Left ventricle myocardium superior (tissue), 1 donor: ENCODE measurements at places on chromosomes 4 and X.

GRCh38 chr4:143700416-143701352 lies at the start of gene FREM3:
TSS of gene FREM3 (minus strand) at chr4:143700675. CDS start at chr4:143700675, 0 bp downstream.
- DNase-seq, result peak; percentile 30

- no peak for DNase-seq
Measured at GRCh38 chr4:149706942-149707341, 108.7 kb downstream of the IQCM start.

DNA sequence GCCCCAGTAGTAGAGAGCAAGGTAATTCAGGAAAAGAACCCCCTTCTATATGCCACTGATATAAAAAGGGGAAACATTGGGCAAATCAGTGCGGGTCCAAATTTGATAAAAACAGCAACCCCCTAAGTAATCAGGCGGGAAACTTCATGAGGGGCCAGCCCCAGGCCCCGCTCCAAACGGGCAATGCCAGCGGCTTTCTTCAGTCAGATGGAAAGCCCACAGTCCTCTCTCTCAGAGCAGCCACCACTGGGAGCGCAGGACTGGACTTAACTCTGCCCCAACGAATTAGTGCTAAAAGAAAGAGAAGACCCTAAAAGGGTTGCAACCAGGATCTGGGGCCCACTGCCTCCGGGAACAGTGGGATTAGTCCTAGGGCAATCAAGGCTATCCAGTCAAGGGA lies 9.9 kb downstream of the MAGEA11 start:
- no peak for DNase-seq

GRCh38 chr4:129232589-129233337 lies 136.8 kb downstream of the C4orf33 start:
- DNase-seq, result no peak

- no peak for DNase-seq
Measured at GRCh38 chr4:186557486-186557885, 2.1 kb upstream of the MTNR1A start.
